ENCODE measurements at places on chromosomes 16 and 17. TPM values are rescaled to one million over a fixed set of nuclear protein-coding genes. Genes with fewer than 3 reads are reported as not detected.

SCNN1B gene
- not detected for total RNA-seq

GRCh38 chr16:57639172-57639887, 10.9 kb downstream of the ADGRG1 start:
- H3K27ac ChIP-seq, result no peak overlapping the region
- no peaks in the 10 kb centered on the region for H3K36me3 ChIP-seq

MRPL27 gene
- 29.4 TPM for total RNA-seq

DNA sequence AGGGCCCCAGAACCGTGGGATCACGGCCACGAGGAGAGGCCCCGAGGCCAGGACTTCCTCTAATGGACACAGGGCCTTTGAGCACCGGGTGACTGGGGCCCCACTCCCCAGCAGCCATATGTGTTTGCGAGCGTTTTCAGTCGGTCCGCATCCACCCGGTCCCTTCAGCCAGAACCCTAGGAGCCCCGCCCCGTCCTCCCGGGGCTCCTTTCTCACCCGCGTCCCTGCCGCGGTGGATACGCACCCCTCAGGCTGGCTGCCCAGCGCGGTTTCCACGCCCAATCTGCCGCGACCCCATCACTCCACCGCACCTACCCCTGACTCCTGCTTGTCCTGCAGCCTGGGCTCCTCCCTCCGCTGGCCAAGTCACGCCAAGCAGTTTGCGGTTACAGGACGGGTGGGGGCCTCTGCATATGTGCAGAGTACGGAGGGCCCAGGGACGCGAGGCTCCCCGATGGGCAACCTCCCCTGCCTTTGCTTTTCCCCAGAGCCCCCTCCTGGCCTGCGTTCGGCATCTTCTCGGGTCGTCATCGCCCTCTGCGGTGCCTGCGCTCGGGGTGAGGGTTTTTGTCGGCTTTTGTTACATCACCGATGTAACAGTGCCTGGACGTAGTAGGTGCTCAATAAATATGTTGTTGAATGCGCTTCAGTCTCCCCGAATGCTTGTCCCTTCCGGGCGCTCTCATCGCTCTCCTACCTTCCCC, 1.0 kb upstream of the TTYH2 start:
- H3K27me3 ChIP-seq, result no peaks in the 10 kb centered on the region
- DNase-seq, result peak; percentile 17
- peaks cover 4% of the 10 kb centered on the region for H3K36me3 ChIP-seq
- peak overlapping the region; percentile 96 for H3K4me3 ChIP-seq
- H3K4me1 ChIP-seq, result peaks cover 43% of the 10 kb centered on the region

KRT31 gene
- not detected for total RNA-seq

GRCh38 chr17:40317880-40318829, 9.2 kb downstream of the RARA start:
- H3K4me1 ChIP-seq, result peaks cover 66% of the 10 kb centered on the region
- H3K36me3 ChIP-seq, result peaks cover 8% of the 10 kb centered on the region
- H3K27me3 ChIP-seq, result no peaks in the 10 kb centered on the region
- peak overlapping the region; percentile 99 for H3K27ac ChIP-seq

- no peak overlapping the region for H3K4me3 ChIP-seq
- peaks cover 17% of the 10 kb centered on the region for H3K27me3 ChIP-seq
These were observed 181.6 kb downstream of the RAB11FIP4 start for GRCh38 chr17:31573047-31573446.

DNA sequence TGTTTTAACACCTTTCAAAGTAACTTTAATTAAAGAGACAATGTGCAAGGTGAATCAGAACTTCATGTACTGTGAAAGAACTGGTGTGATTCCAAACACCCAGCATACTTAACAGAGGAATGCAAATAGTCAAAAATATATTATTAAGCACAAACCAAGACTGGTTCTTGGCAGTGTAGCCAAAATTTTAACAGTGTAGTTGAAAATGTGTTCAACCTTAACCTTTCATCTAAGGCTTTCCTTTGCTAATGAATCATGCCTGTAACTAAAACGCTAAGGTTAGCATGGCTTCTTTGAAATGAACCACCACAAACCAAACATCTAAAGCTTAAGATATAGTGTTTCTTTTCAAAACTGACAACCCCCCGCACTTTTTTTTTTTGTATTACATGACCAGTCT, 146.3 kb upstream of the AXIN2 start:
- no peak overlapping the region for H3K27ac ChIP-seq
- H3K4me3 ChIP-seq, result no peak overlapping the region
- H3K4me1 ChIP-seq, result peaks cover 14% of the 10 kb centered on the region
- H3K36me3 ChIP-seq, result peaks cover 2% of the 10 kb centered on the region
- peaks cover 11% of the 10 kb centered on the region for H3K27me3 ChIP-seq

- no peak overlapping the region for H3K27ac ChIP-seq
- H3K4me1 ChIP-seq, result no peaks in the 10 kb centered on the region
- H3K27me3 ChIP-seq, result peaks cover 7% of the 10 kb centered on the region
- H3K4me3 ChIP-seq, result no peak overlapping the region
These were observed 287.6 kb downstream of the MAP2K6 start for GRCh38 chr17:69702078-69702477.

DNA sequence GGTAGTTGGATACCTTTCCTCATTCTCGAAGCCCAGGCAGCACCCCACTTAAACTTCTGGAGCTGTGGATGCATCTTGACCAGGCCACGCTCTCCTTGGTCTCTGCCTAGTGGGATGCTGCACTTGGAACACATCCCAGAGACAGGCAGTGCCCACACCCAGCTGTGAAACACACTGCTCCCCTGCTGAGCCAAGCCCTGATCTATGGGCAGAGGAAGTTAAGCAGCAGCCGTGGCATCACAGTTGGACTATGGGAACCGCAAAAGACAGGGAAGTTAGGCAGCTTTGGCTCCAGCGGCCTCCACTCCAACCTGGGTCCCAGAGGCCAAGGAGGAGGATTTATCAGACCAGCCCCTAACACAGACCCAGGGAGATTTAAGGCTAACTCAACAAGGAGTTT, 284.8 kb upstream of the CCL2 start:
- H3K4me3 ChIP-seq, result no peak overlapping the region
- no peak overlapping the region for H3K27ac ChIP-seq
- peaks cover 20% of the 10 kb centered on the region for H3K4me1 ChIP-seq
- DNase-seq, result no peak
- H3K27me3 ChIP-seq, result peaks cover 7% of the 10 kb centered on the region

AMZ2 gene
- total RNA-seq, result 58.5 TPM

DNA sequence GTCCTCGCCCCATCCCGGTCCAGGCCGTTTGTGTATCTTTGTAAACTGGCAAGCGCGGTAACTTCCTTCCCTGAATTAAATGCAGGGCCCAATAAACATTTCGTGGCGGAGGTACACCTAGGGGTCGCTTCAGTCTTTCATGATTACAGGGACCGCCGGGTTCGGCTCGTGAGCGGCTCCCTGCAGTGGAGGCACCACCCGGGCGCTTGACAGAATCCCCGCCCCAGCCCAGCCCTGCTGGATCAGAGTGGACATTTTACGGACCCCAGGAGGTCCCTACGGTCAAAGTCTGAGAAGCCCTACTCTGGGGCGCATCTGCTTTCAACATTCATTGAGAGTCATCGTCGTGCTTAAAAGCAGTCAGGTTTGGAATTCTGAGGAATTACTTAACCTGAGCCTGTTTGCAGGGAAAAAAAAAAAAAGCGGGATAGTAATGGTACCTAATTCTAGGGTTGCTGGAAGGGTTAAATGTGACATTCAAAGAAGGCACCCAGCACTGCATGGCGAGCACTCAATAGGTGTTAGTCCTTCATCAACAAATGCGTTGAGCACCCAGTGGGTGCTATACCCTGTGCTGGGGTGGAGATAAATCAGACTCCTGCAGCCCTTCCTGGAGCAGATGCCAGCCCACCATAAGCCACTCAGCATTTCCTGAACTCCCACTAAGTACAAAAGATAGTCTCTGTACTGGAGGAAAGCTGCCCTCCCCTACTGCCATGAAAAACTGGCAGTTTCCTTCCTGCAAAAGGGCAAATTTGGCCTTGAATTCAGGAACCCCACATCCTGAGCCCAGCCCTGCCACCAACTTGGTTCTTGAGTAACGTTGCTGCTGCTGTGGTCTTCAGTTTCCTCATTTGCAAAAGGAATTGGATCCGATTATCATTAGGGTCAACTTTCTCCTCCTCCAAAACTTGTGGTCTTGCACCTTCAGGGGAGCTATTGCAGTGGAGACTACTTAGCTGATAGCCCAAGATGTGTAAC, 658 bp upstream of the DUSP3 start:
- no peak for DNase-seq
- no peak overlapping the region for H3K27ac ChIP-seq
- H3K27me3 ChIP-seq, result peaks cover 42% of the 10 kb centered on the region

DNA sequence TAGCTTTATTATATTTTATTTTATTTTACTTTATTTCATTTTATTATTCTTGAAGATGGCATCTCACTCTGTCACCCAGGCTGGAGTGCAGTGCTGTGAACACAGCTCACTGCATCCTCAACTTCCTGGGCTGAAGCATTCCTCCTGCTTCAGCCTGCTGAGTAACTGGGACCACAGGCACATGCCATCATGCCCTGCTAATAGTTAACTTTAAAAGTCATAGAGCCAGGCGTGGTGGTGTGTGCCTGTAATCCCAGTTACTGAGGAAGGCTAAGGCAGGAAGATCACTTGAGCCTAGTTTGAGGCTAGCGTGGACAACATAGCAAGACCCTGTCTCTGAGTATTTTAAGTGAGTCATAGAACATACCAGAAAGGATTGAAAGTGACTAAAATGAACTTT, 38.7 kb downstream of the ESRP2 start:
- no peaks in the 10 kb centered on the region for H3K27me3 ChIP-seq
- no peak for DNase-seq
- H3K27ac ChIP-seq, result no peak overlapping the region

FLII gene
- 276 TPM for total RNA-seq

DNA sequence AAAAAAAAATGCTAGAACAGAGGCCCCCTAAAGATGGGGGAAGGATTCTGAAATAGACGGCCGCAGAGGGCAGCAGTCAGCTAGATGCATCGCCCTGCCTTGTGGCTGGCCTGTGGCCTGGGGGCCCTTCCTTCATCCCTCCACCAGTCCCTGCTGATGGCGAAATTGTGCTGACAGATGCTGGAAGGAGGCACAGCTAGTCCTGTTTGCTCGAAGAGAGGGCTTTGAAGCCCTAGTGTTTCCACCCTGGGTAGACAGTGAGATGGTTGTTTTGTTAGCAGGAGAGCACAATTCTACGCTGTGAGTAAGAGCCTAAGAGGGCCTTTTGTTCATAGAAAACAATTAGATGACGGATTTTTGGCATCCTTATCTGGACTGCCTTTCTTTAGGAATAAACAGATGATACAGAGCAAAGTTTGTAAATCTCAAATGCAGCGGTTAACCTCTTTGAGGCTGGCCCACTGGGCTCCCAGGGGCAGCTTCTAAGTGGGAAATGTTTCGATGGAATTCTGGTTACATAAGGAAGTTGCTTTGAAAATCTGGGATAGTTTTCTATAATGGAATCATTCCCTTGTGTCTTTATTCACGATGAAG, 23.0 kb downstream of the VPS35L start:
- H3K36me3 ChIP-seq, result peaks cover 5% of the 10 kb centered on the region
- DNase-seq, result no peak
- H3K4me3 ChIP-seq, result no peak overlapping the region
- H3K4me1 ChIP-seq, result no peaks in the 10 kb centered on the region
- H3K27ac ChIP-seq, result no peak overlapping the region

- no peak for DNase-seq
- H3K27ac ChIP-seq, result no peak overlapping the region
- no peaks in the 10 kb centered on the region for H3K27me3 ChIP-seq
- no peak overlapping the region for H3K4me3 ChIP-seq
These were observed 66.3 kb downstream of the BPTF start for GRCh38 chr17:67891481-67892119.

CD300A gene
- total RNA-seq, result 9.6 TPM

DNA sequence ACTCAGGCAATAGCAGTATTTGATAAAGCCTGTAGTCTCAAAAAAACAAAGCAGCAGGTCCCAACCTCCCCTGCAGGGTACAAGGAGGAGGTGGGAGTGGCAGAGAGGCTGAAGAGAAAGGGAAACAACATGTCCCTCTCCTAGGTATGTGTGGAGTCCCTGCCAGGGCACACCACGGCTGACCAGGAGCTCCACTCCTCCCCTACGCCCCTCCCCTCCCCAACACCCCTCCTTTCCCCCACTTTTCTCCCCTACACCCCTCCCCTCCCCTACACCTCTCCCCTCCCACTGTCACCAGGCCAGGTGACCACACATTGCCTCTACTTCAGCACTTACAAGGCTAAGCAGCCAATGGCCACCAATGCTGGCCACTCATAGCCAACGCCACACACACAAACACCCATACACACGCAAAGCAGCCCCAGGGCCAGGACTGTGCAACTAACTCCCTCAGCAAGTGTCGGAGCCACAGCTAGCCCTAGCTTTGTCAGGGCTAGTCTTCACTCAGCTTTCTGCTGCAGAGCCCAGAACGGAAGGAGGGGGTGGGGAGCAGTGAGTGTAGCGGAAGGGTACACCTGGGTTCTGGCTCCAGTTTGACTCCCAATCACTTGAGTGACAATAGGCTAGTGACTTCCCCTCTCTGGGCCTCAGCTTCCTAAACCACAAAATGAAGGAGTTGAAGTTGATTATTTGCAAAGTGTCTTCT, 8.2 kb downstream of the CAVIN1 start:
- H3K4me3 ChIP-seq, result peak overlapping the region; percentile 64
- H3K4me1 ChIP-seq, result peaks cover 14% of the 10 kb centered on the region
- H3K36me3 ChIP-seq, result peaks cover 2% of the 10 kb centered on the region
- no peaks in the 10 kb centered on the region for H3K27me3 ChIP-seq
- no peak for DNase-seq

APOBR gene
- total RNA-seq, result 13.6 TPM

DNA sequence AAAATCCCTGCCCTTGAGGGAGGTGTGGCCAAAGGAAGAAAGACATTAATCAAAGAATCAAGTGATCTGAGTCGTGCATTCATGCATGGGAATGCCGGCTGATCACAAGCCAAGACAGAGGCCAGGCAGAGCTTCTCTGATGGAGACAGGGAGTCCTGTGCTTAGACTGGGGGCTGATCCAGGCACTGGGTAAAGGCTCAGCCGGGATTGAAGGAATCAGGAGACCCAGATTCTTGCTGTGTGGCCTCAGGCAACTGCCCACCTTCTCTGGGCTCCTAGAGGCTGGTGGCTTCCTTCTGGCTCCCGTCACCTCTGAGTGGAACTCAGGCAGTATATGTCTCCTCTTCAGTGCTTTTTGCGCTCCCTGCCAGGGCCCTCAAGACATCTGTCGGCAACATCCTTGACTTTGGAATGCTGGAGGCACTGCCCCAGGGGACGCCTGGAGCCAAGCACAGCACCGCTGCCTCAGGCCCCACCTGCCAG, 17.7 kb downstream of the RAI1 start:
- H3K27ac ChIP-seq, result no peak overlapping the region
- no peak overlapping the region for H3K4me3 ChIP-seq
- H3K27me3 ChIP-seq, result no peaks in the 10 kb centered on the region
- H3K36me3 ChIP-seq, result no peaks in the 10 kb centered on the region

CA7 gene
- total RNA-seq, result not detected

All from T-helper 17 cell (primary cell).